ENCODE measurements at places on chromosomes 7 and 10. TPM values are rescaled to one million over a fixed set of nuclear protein-coding genes. Genes with fewer than 3 reads are reported as not detected.

Gene LIPK
- total RNA-seq, result 3.3 TPM

Gene IL6
- total RNA-seq, result not detected

Gene VSTM4
- total RNA-seq, result 0.68 TPM

Gene CCDC146
- total RNA-seq, result 6.7 TPM

Gene NPSR1
- not detected for total RNA-seq

Gene RSPH10B
- not detected for total RNA-seq

Gene BMI1
- total RNA-seq, result 13.0 TPM

Gene CUL2
- 21.2 TPM for total RNA-seq

Gene FXYD4
- total RNA-seq, result not detected

Gene EVX1
- total RNA-seq, result not detected

Gene SPDYE9
- not detected for total RNA-seq

Gene FGFR2
- total RNA-seq, result 27.4 TPM

Gene ABCC2
- total RNA-seq, result 0.36 TPM

Gene HTR7
- total RNA-seq, result 0.92 TPM

Gene SORCS3
- not detected for total RNA-seq

Gene CNNM2
- total RNA-seq, result 2.3 TPM

Gene PLCE1
- 0.56 TPM for total RNA-seq

Gene PPP1R3A
- not detected for total RNA-seq

Gene PTPRZ1
- 56.2 TPM for total RNA-seq

Gene ANXA8L1
- 193 TPM for total RNA-seq

Gene SPAM1
- not detected for total RNA-seq

Gene TDRD1
- total RNA-seq, result not detected

Gene CNNM1
- total RNA-seq, result 0.36 TPM

Gene HYAL4
- not detected for total RNA-seq

Gene FGL2
- total RNA-seq, result 1.6 TPM

Gene NAT16
- total RNA-seq, result not detected

Gene CALHM3
- total RNA-seq, result not detected

Gene CRPPA
- 0.80 TPM for total RNA-seq

Gene FBXL13
- 0.36 TPM for total RNA-seq

Gene LIPF
- not detected for total RNA-seq

Gene EN2
- total RNA-seq, result not detected

Gene NEURL1
- total RNA-seq, result 0.16 TPM

Gene CNTNAP2
- 1.2 TPM for total RNA-seq

Gene CALML3
- total RNA-seq, result 501 TPM

Gene SPDYE8
- total RNA-seq, result not detected

Gene GDF2
- not detected for total RNA-seq

Gene CALHM2
- total RNA-seq, result 2.7 TPM

Gene SAMD9L
- total RNA-seq, result 4.6 TPM

Gene ZNF425
- 1.9 TPM for total RNA-seq

Gene GDF10
- not detected for total RNA-seq

Gene SPDYE6
- total RNA-seq, result not detected

Gene VGF
- not detected for total RNA-seq

Gene JAKMIP3
- 0.04 TPM for total RNA-seq

Gene DGKI
- total RNA-seq, result 0.20 TPM

Gene LGI1
- total RNA-seq, result not detected

Gene PLXDC2
- total RNA-seq, result 24.3 TPM

Gene TAS2R4
- 0.56 TPM for total RNA-seq

Gene RASSF4
- total RNA-seq, result 2.3 TPM

Gene MYH16
- total RNA-seq, result not detected

Gene TAS2R41
- total RNA-seq, result not detected

Gene GNG11
- 1.4 TPM for total RNA-seq

Gene GPR26
- total RNA-seq, result not detected
